ENCODE measurements at places on chromosomes 16 and 17. TPM values are rescaled to one million over a fixed set of nuclear protein-coding genes. Genes with fewer than 3 reads are reported as not detected.
A peak's percentile ranks its signal among the peaks of the same experiment; 100 is the strongest.

DNA sequence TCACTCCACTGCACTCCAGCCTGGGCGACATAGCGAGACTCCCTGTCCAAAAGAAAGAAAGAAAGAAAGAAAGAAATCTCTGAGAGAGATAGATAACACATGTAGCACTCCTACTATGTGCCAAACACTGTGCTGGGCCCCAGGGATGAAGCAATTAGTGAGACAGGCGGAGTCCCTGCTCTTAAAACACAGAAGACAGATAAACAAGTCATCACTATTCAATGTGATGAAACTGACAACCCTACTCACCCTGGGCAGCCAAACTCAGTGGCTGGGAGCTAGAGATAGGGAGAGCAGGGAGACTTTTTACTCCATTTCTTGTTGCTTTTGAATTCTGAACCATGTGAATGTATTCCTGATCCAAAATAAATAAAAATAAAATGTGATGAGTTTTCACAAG is 35.2 kb upstream of the GOSR2 start:
- no peak for DNase-seq

TEX14 gene
- polyA plus RNA-seq, result 0.02 TPM

DNA sequence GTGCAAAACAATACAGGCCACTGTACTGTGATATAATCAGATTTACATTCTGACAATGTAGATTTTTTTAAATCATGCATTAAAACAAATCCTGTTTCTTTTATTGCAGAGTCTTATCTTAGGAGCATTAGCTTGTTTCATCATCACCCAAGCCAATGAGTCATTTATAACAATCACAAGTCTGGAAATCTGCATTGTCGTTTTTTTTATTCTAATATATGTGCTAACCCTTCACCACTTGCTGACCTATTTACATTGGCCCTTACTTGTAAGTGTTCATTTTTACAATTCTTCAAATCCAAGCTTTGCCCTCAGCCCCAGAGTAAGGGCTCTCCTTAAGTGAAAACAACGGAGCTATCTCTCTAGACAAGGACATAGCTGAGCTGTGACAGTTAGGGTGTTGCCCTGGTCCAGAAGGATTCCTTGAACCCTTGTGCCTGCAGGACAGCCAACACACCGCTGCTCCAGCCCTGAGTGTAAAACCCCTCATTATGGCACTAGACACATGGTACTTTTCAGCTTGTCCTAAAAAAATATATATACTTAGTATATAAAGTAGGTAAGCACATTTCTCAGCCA is 3.7 kb downstream of the CMTM1 start:
- no peak for DNase-seq

GRCh38 chr17:64538508-64539130 is 31.8 kb downstream of the CEP95 start:
- no peak for DNase-seq

TMC5 gene
- not detected for polyA plus RNA-seq

- no peak for DNase-seq
These were observed 2.2 kb upstream of the TMC5 start for GRCh38 chr16:19415461-19415860.

DNA sequence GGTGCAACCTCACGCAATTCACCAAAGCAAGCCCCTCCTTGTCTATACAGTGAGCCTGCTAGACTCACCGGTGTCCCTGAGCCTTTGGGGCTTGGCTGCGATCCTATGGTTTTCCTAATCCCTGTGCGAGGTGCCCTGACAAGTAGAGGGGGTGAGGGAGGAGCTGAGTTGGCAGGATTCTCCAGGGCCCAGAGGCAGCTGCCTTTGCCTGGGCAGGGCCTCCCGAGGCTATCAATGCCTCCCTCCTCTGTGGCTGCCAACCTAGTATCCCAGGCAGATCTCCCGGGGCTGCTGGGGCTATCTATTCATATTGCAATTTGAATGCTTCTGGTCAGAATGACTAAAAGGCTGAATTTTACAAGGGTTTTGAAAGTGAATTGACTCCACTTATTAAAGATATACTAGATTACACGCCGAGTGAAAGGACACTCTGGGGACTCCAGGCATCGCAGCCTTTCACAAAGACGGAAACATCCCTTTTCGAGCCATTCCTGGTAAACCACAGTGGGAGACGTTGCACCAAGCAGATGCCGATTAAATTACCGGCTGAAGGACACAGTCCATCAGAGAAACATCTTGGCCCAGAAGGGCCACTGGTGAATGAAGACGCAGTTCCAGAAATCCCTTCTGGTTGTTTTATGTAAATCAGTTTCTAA is 11.3 kb upstream of the PITPNM3 start:
- peak; percentile 44 for DNase-seq

GRCh38 chr17:62014526-62014925 is 50.6 kb downstream of the MED13 start:
- DNase-seq, result no peak

DNA sequence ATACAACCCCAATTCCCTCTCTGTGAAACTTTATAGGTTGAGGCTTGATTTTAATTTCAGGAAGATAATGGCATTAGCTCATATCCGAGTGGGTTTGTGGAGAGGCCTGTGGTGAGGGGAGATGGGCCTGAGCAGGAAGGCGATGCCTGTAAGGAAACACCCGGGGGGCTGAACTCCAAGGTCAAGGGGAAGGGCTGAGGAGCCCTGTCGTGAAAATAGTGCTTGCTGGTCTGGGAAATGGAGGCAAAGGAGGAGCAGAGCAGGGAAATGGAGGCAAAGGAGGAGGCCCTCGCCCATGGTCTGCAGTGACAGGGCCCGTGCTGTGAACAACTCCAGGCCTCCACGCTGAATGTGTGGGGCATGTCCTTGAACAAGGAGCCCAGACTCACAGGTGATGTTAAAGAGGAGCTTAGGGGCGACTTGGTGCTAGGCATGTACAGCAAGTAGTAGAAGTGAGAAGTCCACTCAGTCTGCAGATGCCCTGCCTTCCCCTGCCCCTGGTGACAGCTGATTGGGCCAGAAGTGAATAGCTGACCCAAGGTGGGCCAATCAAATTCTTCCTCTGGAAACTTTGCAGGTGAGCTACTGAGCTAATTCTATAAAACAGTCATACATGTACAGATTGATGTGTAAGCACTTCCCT is 38.1 kb downstream of the MRPS23 start:
- peak; percentile 54 for DNase-seq

ATP2A1 gene
- polyA plus RNA-seq, result 3.0 TPM

SKAP1 gene
- polyA plus RNA-seq, result not detected

GRCh38 chr16:76897816-76898215 is 293.2 kb upstream of the MON1B start:
- no peak for DNase-seq

GRCh38 chr17:9123594-9124553 is 102.6 kb downstream of the NTN1 start:
- no peak for DNase-seq

- no peak for DNase-seq
These were observed 50.5 kb downstream of the YPEL2 start for GRCh38 chr17:59381716-59382570.

TBC1D3L gene
- 15.8 TPM for polyA plus RNA-seq

DNA sequence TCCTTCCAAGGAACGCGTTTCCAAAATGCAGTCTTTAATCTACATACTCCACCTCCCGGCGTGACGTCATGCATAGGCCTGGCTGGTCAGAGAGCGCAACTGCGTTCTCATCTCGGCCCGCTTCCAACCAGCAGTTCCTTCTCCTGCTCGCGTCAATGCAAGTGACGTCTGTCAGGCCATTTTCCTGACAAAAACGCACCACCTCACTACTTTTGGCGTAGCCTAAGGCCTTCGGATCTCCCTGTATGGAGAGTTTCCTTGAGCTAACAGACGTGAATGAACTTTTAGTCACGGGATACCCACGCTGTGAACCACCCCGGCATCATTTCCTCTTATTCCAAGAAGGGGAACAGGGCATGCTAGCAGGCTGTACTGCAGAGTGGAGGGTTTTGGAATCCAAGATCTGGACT is 25.0 kb downstream of the TEX14 start:
- DNase-seq, result no peak

TANGO6 gene
- 5.5 TPM for polyA plus RNA-seq

- DNase-seq, result peak; percentile 78
These were observed 88.2 kb downstream of the IRF8 start for GRCh38 chr16:85986931-85987749.

- no peak for DNase-seq
These were observed 355.1 kb upstream of the MON1B start for GRCh38 chr16:76835779-76836300.

DNA sequence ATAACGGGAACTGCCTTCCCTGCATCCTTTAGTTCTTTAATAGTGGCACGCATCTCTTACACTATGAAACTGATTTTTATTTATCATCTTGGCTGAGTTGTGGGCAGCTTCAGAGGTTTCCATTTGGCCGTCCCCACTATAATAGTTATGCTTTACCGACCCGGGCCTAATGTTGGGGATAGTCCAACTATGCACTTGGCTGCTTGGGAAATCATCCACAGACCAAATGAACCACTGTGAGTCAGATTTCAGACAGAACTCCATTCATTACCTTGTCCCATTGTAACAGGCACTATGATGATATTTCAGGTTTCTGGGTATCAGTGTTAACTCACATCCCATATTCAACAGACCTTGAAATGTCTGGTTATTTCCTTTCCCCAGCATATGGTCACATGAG is 6.1 kb upstream of the SLFN5 start:
- no peak for DNase-seq

TEKT1 gene
- polyA plus RNA-seq, result not detected

- no peak for DNase-seq
These were observed 23.0 kb downstream of the ZNF200 start for GRCh38 chr16:3212006-3212405.

- no peak for DNase-seq
These were observed 14.2 kb downstream of the TERF2 start for GRCh38 chr16:69371564-69371963.

DNA sequence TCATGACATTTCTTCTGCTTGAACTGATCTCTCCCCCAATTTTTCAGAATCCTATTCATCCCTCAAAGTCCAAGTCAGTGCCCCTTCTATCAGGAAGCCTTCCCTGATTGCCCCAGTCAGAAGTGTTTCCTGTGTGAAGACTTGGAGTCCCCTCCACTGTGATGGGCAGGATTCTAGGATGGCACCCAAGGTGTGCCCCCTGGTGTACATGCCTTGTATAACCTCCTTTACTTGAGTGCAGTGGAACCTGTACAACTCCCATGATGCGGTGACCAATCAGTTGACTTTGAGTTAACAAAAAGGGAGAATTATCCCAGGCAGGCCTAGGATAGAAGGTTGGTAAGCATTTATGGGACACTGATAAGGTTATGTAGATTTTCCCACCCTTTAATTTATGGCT is 23.4 kb downstream of the MYH13 start:
- peak; percentile 11 for DNase-seq

KCNJ12 gene
- 0.36 TPM for polyA plus RNA-seq

DNA sequence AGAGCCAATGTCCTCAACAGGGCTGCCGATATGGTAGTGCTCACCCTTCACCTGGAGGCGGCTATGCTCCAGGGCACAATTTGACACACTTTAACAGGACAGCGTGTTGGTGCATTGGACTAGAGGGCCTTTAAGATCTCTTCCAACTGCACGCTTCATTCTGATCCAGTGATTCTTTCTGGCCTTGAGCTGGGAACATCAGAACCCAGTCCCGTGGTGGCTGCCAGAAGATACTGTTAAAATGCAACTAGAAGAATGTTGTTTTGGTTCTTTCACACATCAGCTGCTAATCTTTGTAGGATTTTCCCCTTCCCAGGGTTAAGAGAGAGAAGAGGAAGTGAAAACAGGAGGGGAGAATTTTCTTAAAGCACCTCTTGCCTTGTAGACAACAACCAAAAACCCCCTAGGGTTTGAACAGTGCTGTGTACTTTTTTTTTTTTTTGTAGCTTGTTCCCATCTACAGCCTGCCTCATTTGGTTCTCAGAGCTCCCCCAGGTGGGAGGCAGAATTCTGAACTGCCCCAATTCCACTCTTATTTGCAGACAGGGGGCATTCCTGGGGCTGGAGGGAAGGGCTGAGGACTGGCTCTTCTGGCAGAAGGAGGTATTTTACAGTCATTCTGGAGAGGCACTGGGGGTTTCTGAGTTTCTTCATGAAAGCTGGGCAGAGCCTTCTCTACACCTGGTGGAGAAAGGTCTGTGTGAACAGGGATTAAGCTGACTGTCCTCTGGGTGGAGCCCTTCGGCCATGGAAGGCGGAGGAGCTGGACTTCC is 32.4 kb downstream of the SMARCE1 start:
- DNase-seq, result peak; percentile 41

DNA sequence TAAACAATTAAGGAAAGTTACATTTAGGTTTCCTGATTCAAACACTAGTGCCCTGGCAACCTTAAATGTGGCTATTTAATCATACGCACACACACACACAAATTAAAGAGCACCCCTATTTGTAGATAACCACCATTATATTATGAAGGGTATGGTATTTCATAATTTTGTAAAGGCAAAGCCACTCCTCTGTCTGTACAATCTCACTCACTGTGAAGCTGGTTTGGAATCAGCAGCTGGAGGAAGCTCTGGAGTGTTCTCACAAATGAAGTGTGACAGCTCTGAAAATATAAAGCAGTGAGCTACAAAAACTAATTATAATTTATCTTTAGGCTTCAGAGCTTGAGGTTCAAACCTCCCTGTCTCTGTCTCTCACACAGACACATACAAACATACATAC is 57.9 kb upstream of the KCNJ16 start:
- no peak for DNase-seq

MT1E gene
- polyA plus RNA-seq, result 205 TPM

GRCh38 chr16:88045820-88046303 is 94.6 kb downstream of the BANP start:
- DNase-seq, result no peak

GRCh38 chr17:47802341-47803022 is 19.1 kb downstream of the OSBPL7 start:
- peak; percentile 90 for DNase-seq

DNA sequence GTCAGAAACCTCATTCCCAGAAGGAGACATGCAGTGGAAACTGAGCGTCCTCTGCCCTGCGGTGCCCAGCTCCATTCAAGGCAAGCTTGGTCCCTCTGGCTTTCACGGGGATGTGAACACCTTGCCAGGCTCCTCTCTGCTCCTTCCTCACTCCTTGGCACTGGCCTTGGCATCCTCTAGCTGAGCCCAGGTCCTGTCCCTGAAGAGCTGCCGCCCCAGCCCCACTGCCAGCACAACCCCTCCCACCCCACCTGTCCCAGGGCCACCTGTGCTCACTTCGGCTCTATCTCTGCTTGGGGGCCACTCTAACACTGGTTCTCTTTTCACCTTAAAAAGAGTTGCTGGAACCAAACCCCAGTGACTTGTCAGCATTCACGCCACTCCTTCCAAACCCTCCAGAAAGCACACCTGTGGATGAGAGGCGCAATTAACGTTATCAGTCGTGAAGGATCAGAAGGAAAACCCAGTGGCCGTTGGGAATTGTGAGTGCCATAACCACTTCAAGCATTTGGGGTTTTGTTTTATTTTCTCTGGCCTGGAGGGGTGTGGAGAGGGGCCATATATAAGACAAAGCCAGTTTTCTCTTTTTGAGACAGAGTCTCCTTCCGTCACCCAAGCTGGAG is 103.7 kb downstream of the AXIN2 start:
- no peak for DNase-seq

DNA sequence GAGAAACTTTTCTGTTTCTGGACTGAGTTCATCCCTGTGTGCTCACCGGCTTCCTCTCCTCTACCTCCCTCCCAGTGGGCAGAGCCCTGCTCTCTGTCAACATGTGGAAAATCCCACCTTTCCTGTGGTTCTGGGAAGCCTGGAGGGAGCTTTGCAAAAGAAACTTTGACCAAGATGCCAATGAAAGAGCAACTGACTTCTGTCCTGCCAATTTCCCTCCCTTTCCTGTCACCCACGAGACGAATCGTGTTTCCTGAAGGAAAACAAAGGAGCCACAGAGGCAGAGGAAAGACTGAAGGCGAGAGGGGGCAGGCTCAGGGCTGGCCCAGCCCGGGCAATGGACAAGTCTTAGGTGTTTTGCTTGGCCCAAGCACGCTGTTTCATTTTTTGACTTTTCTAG is 82.8 kb downstream of the PLCG2 start:
- no peak for DNase-seq

ABCC12 gene
- polyA plus RNA-seq, result not detected

GRCh38 chr17:19867329-19868078 is at the start of gene ULK2:
ULK2 (minus strand) TSS chr17:19867936; CDS start chr17:19867417, 519 bp downstream.
- peak; percentile 91 for DNase-seq
